ENCODE measurements at places on chromosomes 2 and 18.

DNA sequence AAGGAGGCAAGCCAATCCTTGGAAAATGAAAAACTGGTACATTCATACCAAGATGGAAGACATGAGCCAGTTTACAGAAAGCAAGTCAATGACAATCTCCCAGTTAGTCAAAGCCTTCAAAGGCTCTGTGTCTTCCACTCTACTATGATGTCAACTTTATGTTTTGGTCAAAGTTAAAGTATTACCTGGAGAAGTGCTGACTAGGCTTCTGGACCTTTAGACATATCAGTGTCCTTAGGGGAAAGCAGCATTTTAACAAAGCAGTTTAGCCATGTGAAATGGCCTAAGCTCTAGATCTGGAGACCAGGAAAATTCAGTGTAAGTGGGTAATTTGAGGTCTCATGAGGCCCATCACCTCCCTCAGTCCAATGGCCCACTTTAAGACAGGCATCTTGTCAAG, 30.8 kb downstream of the AAK1 start:
- DNase-seq, result no peak

GRCh38 chr2:7639476-7639875, 722.3 kb downstream of the RNF144A start:
- no peak for DNase-seq

GRCh38 chr2:45458909-45459563, 152.0 kb downstream of the SRBD1 start:
- DNase-seq, result no peak

DNA sequence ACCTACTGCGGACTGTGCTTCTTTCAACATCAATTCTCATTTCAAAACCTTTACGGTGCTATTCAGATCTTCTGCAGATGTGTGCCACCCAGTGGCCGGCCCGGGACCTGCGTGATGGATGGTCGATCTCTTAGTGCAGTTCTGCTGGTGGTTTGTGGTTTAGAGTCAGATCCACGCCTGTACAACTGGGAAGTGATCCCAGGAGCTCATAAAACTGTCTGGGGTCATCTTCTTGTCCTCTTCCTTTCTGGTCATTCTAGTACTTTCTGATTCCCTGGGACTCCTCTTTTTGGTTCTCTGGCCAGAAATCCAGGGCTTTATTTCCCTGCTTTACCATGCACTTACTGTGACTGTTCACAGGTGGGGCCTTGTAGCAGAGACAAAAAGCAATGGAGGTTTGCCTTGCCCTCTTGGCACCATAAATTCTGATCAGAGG, 15.8 kb upstream of the SELENOI start:
- peak; percentile 87 for DNase-seq

GRCh38 chr18:58769321-58769720, 95.4 kb upstream of the ZNF532 start:
- DNase-seq, result no peak

- DNase-seq, result no peak
These were observed 141.0 kb downstream of the FMNL2 start for GRCh38 chr2:152475982-152476381.

DNA sequence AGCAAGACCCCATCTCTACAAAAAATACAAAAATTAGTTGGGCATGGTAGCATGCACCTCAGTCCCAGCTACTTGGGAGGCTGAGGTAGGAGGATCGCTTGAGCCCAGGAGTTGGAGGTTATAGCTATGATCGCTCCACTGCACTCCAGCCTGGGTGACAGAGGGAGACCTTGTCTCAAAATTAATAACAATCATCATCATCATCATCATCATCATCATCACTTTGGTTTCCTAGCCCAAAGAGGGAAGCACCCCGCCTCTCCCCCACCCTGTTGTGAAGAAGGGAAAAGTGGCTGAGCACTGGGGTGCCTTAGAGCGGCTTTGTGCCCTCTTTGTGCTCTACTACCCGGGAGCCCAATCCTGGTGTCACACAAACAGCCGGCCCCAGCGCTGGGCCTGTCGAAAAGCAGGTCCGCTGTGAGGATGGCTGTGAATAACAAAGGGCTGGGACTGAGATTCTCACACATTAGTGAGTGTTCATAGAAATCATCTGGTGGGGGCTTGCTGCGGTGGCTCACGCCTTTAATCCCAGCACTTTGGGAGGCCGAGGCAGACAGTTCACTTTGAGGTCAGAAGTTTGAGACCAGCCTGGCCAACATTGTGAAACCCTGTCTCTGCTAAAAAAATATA, 42.6 kb upstream of the ASXL2 start:
- DNase-seq, result no peak

GRCh38 chr2:220452561-220452960, 825.1 kb downstream of the SLC4A3 start:
- DNase-seq, result no peak

GRCh38 chr2:223488814-223489213, 113.3 kb downstream of the SCG2 start:
- no peak for DNase-seq

DNA sequence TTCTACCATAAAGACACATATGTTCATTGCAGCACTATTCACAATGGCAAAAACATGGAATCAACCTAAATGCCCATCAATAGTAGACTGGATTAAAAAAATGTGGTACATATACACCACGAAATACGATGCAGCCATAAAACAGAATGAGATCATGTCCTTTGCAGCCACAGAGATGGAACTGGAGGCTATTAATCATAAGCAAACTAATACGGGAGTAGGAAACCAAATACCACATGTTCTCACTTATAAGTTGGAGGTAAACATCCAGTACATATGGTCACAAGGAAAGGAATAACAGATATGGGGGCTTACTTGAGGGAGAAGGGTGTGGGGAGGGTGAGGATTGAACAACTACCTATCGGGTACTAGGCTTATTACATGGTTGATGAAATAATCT, 7.7 kb downstream of the HMSD start:
- DNase-seq, result no peak

GRCh38 chr2:127397568-127398238, 9.9 kb upstream of the MAP3K2 start:
- no peak for DNase-seq

DNA sequence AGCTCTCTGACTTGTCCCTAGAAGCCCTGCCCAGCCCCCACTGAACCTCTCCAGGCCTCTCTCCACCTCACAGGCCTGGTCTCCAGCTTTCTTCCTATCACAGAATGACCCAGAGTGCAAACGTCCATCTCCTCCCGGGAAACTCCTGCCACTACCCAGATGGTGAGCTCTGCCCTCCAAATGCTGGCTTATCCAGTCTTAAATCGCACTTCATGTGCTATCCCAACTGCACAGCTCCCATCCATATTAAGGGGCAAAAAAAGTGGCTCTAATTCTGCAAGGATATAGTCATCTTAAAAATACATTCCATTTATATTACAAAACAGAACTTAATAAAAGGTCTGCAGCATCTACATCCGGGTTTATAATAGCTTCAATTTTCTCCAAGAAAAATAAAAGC, 70.8 kb upstream of the CDC42EP3 start:
- DNase-seq, result no peak

DNA sequence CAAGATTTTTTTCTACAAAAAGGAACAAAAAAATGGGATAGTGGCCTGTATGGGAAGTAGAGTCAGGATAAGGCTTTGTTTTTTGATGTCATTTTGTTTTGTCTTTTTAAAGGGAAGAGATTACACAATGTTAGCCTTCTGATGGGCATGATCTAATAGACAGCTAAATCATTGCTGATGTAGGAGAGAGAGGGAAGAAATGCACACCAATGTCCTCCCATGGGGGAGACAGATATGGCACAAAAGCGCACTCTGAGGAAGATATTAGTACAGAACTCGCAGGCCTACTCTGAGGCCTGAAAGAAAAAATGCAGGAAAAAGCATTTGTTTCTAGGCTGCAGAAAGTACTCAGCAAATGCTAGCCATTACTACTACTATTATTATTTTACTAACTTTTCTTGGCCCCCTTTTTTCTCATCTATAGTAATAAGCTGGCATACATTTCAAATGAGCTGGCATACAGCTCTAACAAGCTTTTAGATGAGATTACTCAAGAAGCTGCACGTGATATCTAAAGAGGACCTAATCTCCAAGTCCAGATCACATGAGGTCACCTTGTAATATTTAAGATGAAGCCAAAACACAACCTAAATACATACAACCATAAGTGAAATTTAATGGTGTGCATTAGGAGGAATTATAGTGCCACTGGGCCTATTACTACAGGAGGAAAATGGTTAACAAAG, 269.4 kb upstream of the TANK start:
- DNase-seq, result no peak

DNA sequence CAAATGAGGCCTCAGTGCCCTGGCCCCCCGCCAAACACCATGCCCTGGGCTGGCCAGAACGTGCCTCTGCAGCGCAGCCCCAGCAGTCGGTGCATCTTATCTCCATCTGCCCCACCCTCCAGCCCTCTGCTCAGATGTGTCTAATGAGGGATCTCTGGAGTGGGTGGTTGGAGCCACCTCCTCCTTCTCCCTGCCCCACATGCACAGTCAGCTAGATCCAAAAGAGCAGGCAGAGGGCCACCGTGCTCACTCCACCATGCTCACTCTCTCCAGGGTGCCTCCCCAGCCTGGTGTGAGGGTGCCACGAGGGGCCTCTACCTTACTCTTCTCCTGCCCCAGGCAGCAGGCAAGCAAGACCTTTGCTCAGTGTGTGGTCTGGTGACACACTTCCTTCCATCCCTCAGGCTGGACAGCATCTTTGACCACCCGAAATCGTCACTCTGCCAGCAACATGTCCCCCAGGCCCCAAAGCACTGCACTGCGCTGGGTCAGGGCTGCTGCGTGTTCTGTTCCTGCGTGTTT, 266.1 kb upstream of the HDAC4 start:
- no peak for DNase-seq

DNA sequence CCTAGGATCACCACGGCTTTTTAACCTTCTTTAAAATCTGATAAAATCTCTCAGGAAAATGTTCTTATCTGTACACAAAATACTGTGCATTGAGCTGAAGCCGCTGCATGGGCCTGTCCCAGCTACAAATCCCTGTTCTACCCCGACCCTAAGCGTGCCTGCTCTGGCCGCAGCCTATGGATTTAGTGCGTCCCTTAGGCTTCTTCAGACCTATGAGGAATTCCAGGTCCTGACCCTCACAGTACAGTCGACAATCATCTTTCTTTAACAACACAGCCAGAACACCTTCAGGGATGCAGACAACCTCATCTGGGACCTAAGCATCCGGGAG, 477 bp upstream of the WDCP start:
- no peak for DNase-seq

- DNase-seq, result no peak
These were observed 67.0 kb downstream of the ZEB2 start for GRCh38 chr2:144452989-144453336.

GRCh38 chr2:37080266-37080665, 3.9 kb downstream of the HEATR5B start:
- DNase-seq, result no peak

GRCh38 chr18:38635709-38636430, 1070.3 kb upstream of the CELF4 start:
- DNase-seq, result no peak

DNA sequence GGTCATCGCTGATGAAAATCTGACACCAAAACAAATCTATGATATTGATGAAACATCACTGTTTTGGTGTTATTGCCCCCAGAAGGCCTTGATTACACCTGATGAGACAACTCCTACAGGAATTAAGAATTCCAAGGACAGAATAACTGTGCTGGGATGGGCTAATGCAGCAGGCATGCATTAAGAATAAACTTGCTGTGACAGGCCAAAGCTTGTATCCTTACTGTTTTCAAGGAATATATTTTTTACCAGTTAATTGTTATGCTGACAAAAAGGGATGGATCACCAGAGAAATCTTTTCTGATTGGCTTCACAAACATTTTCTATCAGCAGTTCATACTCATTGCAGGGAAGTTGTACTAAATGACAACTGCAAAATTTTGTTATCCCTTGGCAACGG, 278.2 kb downstream of the IKZF2 start:
- DNase-seq, result no peak

- DNase-seq, result no peak
These were observed 322.2 kb downstream of the RDH14 start for GRCh38 chr2:18238209-18238608.

DNA sequence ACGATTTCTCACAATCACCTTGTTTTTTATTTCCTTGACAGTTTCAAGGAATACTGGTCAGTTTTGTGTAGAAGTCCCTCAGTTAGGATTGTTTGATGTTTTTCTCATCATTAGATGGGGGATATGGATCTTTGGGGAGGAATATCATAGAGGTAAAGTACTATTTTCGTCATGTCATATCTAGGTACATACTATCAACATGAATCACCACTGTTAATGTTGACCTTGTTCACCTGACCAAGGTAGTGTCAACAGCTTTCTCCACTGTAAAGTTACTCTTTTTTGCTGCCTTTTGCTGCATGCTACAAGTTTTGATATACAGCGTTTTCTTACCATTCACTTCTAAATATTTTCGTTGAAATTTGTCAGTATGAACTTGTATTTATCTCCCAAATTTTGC, 32.7 kb downstream of the NLRC4 start:
- DNase-seq, result no peak

DNA sequence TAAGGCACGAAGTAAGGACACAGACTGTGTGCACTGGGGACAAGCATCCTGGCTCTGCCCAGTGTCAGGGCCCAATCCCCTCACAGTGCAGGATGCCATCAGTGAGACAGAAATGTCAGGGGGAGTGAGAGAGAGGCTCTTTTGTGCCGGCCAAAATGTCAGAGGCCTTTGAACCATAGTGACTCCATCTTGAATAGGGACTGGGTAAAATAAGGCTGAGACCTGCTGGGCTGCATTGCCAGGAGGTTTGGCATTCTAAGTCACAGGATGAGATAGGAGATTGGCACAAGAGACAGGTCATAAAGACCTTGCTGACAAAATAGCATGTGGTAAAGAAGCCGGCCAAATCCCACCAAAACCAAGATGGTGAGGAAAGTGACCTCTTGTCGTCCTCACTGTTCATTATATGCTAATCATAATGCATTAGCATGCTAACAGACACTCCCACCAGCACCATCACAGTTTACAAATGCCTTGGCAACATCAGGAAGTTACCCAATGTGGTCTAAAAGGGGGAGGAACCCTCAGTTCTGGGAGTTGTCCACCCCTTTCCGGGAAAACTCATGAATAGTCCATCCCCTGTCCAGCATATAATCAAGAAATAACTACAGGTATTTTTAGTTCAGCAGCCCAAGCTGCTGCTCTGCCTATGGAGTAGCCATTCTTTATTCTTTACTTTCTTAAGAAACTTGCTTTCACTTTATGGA, 337.4 kb downstream of the LPIN1 start:
- no peak for DNase-seq

- peak; percentile 2 for DNase-seq
These were observed 3.0 kb downstream of the GPR55 start for GRCh38 chr2:230921806-230922595.

Measured in CD4-positive, alpha-beta T cell treated with Interleukin-17A for 4 hours (primary cell).